ENCODE measurements at places on chromosomes 1 and 21.

GRCh38 chr1:56453016-56453415 is 126.3 kb downstream of the PLPP3 start:
- no peak for DNase-seq

DNA sequence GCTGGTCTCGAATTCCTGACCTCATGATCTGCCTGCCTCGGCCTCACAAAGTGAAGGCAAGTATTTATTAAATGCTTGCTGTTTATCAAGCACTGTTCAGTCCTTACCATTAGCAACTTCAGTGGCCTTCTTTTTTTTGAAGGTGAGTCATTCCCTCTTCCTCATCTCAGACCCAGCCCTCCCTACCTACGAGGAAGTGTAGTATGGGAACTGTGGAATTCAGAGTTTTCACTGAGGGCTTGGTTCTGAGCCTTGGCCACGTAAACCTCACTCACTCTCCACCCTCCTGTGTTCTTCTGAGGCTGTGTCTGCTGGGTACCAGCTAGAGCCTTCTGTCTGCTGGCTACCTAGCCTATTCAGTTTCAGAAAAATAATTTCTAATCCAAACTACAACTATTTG is 218.3 kb upstream of the SGIP1 start:
- DNase-seq: no peak

- no peak for DNase-seq
These were observed 288.5 kb upstream of the SNX7 start for GRCh38 chr1:98373056-98373455.

DNA sequence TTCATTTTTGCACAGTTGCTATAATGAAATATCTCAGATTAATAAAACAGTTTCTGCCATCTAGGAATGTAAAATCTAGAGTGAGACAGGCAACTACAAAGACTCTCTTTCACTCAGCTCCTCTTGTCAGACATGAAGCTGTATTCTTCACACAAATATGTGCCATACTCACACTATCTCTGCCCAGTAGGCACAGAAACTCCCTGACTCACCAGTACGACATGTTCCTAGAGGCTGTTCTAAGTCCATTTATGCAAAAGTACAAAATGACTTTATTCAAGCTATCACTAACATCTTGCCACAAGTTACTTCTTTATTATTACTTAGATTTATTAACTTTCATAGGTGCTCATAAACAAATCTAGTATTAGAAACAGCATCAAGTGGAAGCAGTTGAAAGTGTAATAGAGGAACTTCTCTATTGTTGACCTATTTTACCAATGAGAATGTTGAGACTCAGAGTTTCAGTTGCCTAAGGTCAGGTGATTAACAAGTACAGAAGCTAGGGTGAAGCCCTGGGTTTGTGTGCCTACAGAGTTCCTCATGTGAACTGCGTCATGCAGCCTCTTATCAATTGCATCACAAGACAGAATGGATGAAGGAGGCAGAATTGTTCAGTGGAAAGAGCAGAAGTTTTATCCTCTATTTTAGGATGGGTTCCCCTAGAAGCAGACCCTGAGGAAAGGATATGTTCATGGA is 98.9 kb downstream of the RGS2 start:
- no peak for DNase-seq

DNA sequence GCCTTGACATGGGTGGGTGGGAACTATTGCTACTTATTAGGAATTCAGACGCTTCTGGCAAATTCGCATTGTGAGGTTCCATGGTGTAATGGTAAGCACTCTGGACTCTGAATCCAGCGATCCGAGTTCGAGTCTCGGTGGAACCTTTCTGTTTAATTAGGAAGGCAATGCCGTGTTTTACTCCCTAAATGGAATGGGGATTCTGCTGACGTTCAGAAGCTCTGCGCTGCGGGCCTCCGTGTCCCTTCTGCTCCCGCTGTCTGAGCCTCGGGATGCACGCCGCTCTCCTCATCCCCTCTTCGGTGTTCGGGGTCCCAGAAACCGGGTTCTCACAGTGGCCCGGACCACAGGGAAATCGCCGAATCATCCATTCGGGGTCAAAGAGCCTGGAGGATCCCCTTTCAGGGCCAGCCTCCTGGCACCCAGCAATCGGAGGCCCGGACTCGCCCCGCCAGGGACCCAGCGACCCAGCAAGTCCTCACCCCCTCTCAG is 280.3 kb downstream of the FAM72C start:
- no peak for DNase-seq

- DNase-seq: no peak
These were observed 6.4 kb downstream of the INPP5B start for GRCh38 chr1:37940299-37940947.

DNA sequence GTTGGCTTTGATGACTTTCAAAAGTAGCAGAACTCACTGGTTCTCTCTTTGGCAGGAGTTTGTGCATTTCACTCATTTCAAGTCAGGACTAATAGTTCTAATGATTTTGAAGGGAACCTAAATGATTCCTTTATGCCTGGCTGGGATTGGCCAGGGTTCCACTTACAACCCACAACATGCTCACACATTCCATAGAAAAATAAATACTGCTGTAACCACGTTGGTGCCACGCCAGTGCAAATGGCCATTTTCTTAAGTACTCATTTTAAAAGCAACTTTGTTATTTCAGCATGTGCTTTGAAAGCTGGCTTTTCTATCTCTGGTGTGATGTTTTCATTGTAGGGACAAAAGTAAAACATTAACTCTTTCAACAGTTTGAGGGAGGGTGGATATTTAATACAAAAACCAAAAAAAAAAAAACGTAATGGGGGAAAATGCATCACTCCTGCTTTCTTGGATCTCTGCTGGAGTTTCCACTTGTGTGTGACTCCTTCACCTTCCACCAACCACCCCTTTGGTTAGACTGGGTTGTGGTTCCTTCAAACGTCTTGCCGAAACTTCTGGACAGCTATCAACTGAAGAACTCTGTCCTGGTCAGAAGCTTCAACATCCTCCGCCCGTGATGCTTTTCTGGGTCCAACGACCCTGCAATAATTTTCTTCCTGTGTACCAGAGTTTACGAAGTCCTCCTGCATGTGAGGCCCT is 300.4 kb upstream of the RUNX1 start:
- DNase-seq: no peak
